Brain microvascular endothelial cell (primary cell): ENCODE measurements at places on chromosomes 6 and 20.

GRCh38 chr6:139149383-139149782 lies 14.5 kb downstream of the HECA start:
- DNase-seq = no peak

GRCh38 chr20:24764794-24765202 lies 184.3 kb upstream of the CST7 start:
- no peak for DNase-seq

DNA sequence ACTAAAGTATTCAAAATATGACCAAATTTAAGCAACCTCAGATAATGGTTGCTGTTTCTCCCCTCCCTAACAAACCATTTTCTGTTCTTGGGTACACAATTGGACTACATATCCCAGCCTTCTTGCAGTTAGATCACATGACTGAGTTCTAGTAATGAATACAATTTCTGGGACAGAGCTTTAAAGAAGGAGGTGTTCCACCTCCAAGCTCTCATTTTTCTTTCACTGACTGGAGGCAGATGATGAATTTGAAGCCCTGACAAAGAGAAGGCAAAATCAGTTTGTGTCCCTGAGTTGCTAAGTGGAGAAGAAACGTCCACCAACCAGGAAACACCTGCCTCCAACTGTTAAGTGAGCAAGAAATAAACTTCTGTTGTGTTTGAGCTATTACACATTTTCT lies 117.2 kb downstream of the LCA5 start:
- DNase-seq = no peak

DNA sequence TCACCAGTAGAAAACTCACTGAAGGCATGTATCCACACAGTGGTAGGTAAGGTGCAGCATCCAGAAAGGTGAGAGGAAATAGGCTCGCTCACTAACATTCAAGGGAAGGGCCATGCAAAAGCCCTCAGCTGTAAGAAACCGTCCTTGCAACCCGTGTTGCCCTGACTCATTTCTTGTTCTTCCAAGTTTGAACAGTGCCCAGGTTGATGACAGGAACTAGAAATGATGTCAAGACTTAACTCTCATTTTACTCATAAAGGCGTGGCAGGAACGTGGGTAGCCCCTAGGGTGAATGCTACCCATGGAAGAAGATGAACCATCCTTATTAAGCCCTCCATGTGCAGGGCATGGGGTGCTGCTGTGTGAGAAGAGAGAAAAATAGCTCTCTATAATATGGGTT lies 187.6 kb downstream of the CD83 start:
- DNase-seq = no peak

GRCh38 chr20:6067763-6068318 lies 14.0 kb upstream of the LRRN4 start:
- DNase-seq = no peak

- DNase-seq = no peak
These were observed 54.1 kb upstream of the UBR2 start for GRCh38 chr6:42509765-42510164.

DNA sequence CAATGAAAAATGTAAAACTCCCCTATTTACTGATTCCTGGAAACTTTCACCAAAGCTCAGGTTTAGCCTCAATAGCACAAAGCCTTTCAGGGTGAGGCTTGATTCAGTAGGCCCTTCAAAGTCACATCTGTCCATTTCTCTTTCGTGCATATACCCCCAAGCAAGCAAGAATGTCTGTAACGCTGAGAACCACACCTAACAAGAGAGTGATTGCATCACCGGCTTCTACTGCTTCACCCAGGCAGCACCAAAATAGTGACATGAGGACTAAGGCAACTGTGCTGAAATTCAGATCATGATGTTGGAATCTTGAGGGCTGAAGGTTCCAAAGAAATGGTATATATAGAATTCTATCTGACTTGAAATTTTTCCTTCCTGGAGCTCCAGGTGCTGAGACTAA lies 26.1 kb downstream of the CGA start:
- no peak for DNase-seq

GRCh38 chr6:141988327-141988726 lies 144.4 kb upstream of the GJE1 start:
- DNase-seq = no peak

- no peak for DNase-seq
These were observed 26.8 kb upstream of the SLC35B3 start for GRCh38 chr6:8462169-8462568.

GRCh38 chr6:90088009-90088408 lies 193.7 kb downstream of the GJA10 start:
- no peak for DNase-seq

- DNase-seq = no peak
These were observed 82.4 kb downstream of the ZNF292 start for GRCh38 chr6:87237804-87238203.

GRCh38 chr6:79076160-79076559 lies 1.9 kb downstream of the PHIP start:
- DNase-seq = no peak

DNA sequence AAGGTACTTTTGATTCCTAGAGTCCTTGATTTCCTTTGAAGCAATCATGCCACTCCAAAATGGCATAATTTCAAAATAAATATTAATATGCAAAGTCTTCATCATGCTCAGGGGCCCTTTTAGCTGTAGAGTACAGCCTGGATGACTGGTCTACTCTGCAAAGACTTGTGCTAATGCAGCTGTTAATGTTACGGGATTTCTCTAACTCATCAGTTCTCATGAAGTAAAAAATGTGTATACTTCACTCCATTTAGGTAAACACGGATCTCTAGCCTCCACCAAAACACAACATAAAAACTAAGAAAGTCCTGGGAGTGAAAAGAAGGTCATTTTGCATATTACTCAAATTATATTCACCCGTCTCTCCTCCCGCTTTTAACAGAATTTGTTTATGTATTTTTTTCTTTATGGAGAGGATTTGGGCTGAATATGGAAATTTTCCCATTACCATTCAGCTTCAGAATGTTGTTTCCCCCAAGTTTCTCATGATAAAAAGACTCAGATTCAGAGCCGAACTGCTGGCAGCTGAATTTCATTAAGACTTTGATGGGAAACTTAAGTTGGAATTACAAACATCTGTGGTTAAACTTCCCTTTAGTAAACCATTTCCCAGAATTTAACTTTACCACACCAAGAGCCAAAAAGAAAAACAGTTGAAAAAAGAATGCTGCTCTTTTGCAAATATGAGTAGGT lies 8.7 kb downstream of the LAMA4 start:
- no peak for DNase-seq

- DNase-seq = no peak
These were observed 29.3 kb upstream of the HFE start for GRCh38 chr6:26057899-26058298.

DNA sequence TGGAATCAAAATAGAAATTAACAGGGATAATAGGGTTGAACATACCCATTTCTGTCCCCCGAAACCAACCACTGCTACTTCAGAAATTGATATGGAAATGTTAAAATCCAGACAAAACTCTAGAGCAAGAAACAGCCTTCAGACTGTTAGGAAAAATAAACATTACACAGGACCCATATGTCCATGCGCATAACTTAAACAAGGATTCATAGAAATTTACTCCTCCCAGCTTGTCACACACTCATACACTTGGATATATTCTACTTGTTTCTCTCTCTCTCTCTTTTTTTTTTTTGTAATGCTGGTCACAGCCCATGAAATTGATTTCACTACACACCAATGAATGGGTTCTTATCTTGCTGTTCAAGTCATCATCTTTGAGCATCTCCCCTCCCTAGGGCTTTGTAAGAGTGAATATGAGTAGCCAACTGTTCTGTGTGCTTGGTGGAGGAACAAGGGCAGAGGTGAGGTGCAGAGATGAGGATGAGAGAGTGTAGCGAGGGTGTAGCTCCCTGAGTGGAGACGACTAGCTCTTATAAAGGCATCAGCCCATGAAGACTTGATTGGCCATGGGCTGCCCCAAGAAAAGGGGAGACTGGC lies 61.8 kb upstream of the MLN start:
- DNase-seq = no peak

DNA sequence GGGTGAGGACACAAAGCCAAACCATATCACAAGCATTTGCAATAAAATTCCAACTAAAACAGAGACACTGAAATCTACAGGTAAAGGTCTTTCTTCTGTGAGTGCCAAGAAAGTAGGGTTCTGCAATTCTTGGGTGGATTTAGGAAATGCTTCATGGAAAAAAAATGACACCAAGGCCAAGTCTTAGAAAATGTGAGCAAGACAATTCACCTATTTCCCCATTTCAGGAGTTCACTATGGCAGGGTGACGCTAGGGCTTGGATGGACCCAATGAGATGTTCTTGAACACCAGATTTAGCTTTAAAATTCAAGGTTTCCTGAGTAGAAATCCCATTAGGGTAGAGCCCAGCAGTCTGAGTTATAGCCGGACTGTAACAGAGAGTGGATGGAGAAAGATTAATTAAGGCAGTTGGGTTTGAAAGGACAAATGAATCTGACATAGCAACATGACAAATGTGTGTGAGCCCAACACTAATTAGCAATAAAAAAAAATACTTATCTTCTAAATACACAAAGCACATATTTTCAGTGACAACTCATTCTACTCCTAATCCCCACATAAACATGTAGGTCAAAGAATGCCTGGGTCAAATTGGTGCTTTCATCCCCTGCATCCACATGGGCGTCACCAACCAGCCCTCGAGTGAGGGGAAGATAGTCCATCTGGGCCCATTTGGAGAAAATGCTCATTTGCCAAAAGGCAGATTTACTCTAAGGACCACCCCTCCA lies 180.4 kb upstream of the JARID2 start:
- DNase-seq = no peak

DNA sequence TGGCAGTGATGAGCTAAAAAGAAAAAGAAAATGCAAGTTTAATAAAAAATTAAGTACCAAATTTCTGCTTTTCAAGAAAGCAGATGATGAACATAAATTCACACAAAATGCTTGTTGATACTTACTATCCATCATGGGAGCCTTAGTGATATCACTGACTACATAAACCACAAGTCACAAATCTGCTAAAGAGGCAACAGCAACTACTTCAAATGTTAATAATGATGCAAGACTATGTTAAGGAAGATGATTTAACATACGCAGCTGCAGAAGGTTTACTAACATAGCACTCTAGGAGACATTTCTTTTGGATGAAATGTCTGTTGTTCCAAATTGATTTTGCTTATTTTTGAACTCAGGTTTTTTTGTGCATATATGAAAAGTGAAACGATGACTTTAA lies 18.6 kb downstream of the FYN start:
- DNase-seq = no peak
